Hematopoietic multipotent progenitor cell (in vitro differentiated cells): ENCODE measurements at places on chromosomes 1 and 21.

GRCh38 chr1:228935198-228935663, 200.0 kb downstream of the RHOU start:
- DNase-seq, result no peak

GRCh38 chr21:39434950-39435349, 10.6 kb downstream of the LCA5L start:
- no peak for DNase-seq

GRCh38 chr1:93704052-93704451, 22.4 kb upstream of the BCAR3 start:
- no peak for DNase-seq

DNA sequence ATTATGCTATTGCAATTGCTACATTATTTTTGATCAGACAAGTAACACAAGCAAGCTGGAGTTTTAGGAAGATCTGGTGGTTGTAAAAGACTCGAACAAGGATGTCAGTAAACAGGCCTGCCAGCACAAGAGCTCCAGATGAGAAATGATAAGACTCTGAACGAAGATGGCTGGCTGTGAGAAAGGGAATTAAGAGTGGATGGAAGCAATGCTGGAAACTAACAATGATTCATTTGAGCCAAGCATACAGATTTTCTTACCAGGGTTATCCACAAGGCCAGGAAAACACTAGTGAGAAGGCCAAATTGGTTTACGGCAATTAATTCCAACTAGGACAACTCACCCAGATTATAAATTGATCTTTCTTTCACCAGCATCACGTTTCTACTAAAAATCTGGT, 54.2 kb downstream of the NRIP1 start:
- DNase-seq, result no peak

DNA sequence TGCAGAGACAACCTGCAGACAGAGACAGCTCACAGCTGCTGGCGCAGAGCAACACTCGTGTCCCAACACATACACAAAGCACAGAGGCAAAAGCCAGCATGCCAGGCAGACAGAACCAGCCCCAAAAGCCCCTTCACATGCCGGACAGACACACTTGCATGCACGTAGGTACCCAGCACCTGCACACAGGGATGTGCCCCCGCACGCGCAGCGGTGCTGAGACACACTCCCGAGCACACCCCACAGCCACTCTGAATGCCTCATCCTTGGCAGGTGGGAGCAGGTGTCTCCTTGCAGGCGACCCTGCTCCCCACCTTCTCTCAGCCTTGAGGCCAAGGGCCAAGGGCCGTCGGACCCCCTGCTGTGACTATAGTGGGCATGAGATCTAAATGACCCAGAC, 41.2 kb upstream of the ZC3H12A start:
- no peak for DNase-seq
